ENCODE measurements at places on chromosomes 3 and 15. TPM values are rescaled to one million over a fixed set of nuclear protein-coding genes. Genes with fewer than 3 reads are reported as not detected.

- no peak for DNase-seq
These were observed 34.2 kb downstream of the CIP2A start for GRCh38 chr3:108554913-108555571.

- DNase-seq: no peak
These were observed 76.5 kb downstream of the CD200R1L start for GRCh38 chr3:112770032-112770626.

DNA sequence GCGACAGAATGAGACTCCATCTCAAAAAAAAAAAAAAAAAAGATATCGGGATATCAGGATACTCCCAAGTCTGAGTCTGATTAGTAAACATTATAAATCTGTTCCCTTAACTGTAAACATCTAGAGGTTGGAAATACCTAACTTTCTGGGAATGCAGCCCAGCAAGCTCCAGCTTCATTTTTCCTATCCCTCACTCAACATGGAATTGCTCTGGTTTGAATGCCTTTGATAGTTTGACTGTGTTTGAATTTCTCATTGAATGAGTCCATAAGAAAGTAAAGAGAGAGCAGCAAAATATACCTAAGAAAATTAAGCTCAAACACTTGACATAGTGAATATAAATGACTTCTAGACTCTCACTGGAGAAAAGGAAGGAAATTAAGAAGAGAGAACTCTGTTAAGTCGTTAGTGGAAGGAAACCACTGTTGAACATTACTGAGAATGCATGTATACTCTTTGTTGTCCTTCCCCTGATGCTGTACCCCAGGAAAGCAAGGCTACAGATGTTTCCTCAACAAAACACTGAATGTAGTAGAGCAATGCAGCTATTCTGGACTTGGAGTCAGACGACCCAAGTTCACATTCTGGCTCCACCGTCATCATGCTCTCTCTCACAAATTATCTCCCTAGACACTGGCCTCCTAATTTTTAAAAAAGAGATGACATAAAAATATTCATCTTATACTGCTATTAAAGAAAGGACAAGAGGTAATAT, 62.4 kb downstream of the CD200 start:
- DNase-seq: no peak

DNA sequence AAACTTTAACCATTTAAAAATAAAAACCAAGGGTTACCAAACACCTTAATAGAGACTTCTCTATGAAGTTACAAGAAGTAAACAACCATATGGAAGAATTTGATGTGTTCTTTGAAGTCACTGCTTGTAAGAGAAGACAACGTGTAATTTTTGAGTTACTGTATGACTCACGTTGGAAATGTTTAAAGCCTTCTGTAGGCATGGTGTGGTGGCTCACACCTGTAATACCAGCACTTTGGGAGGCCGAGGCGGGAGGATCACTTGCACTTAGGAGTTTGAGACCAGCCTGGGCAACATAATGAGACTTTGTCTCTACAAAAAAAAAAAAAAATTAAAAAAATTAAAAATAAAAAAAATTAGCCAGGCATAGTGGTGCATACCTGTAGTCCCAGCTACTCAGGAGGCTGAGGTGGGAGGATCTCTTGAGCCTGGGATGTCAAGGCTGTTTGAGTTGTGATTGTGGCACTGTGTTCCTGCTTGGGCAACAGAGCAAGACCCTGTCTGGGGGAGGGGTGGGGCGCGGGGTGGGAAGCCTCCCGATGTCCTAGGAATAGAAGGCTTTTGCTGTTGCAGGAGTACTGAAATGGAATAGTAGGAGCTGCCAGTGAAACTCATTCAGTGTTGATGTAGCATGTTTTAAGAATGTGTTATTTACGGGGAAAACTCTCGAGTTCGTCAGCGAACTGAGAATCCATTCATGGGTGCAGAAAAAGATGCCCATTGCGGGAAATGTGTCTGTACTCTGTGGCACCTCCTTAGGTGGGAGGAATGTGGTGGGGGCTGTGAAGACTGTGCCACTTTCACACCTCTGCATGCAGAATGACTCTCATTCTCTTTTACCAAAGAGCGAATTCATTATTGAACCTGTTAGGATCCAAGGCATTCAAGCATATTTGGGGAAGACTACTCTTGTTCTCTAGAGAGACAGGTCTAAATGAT, 134.2 kb downstream of the FNDC3B start:
- DNase-seq: no peak

GRCh38 chr3:174439331-174440252, 419.5 kb upstream of the NAALADL2 start:
- DNase-seq: no peak

GRCh38 chr3:126129398-126129891, 45.5 kb upstream of the SLC41A3 start:
- DNase-seq: no peak

DNA sequence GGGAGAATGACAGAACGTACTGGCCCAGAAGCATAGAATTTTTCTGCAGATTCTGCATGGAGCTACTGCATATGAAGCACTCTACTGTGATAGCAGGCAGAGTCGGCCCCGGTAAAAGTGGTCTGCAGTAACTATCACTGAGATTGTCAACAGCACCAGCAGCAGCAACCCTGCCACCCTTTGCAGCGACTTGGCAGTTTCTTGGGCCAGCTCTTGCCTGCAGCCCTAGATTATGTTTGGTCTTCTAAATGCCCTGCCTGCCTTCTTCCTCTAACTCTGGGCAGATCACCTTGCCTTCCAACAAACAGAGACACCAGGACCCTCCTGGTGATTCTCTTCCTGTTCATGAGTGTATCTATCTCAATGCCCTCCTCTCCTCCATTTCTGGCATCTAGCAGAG, 129.1 kb upstream of the ABHD17C start:
- DNase-seq: no peak

DNA sequence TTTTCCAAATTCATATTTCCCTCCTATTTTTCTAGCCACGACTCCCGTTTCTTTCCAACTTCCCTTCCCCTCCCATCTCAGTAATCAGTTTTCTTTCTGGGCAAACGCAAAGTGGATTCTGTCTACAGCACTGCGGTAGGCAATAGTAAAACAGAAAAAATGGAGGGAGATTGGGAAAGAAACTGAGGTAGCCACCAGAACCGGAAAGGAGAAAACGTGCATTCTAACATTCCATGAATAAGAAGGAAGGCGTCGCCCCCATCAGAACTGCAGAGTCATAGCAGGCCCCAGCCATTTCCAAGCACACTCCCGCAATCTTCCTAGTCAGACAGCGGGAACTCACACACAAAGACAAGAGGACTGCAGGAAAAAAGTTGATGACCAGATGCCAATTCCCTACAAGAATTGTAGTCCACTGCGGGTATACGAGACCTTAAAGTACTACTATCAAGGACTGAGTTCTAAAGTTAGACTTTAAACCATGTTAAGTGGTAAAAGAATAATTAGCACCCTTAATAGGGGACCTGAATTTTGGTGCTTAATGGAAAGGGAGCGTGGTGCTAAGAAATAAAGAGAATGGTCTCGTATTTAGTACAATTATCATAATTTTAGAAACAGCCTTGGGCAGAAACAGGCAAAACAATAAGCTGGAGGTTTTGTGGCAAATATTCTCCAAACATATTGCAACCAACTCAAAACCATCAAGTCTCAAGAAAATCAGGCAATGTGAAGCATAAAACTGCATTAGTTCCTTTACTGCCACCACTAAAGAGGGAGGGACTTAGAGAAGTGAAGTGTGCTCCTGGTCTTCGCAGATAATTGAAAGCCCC, 1.4 kb downstream of the PFN2 start:
- DNase-seq: no peak

GRCh38 chr15:90540768-90541167, 11.0 kb downstream of the CRTC3 start:
- DNase-seq: no peak

DNA sequence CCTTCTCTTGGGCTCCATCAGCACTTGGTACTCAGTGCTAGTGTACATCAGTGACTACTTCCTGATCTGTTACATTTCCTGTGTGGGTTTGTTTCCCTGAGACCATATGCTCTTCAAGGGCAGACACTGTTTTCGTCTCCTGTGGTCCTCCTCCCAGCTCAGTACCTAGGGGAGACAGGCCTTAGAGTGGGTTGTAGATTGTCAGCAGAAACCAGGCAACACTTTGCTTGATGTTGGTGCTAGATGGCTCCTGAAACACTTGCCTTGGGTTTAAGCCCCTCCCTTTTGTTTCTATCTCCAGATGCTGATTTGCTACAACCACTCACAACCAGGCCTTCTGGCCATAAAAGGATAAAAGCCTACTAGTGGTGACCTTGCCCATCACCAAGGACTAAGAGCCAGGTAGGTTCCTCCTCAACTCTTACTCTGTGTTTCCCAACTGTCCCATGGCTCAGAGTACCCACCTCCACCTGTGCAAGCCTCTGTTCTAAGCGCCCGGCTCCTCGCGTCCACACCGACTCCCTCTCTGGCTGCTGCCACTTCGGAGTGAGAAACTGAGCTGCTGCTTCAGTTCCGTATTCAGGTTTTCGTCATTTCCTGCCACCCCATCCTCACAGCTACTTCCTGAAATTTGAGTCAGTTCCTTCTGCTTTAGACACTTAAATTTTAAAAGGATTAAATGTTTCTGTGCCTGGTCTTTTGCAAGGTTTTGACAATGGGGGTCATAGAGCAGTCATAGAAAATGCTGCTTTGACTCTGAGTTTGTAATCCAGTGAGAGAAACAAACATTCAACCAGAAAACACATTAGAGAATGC, at the start of gene HCLS1:
Gene HCLS1 (minus strand): TSS at position 548 of the 816 bp plus-strand sequence. CDS start 2,556 bp downstream, outside the sequence.
- DNase-seq: peak; percentile 71

DNA sequence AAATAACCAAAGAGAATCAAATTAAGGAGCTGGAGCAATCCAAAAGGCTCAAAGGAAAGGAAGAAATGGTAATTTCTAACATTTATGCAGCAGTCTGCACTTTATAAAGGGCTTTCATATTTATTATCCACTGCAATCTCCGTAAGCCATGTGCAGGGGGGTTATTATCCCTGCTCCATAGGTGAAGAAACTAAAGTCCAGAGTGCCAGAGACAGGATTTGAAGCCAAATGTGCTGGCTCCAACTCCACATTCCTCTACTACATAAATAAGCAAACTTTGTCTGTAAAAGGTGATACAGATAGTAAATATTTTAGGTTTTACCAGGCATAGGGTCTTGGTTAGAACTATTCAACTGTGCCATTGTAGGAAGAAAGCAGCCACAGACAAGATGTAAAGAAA, 221.4 kb downstream of the MINAR1 start:
- no peak for DNase-seq

- no peak for DNase-seq
These were observed 662 bp downstream of the UBL7 start for GRCh38 chr15:74460298-74460697.

DNA sequence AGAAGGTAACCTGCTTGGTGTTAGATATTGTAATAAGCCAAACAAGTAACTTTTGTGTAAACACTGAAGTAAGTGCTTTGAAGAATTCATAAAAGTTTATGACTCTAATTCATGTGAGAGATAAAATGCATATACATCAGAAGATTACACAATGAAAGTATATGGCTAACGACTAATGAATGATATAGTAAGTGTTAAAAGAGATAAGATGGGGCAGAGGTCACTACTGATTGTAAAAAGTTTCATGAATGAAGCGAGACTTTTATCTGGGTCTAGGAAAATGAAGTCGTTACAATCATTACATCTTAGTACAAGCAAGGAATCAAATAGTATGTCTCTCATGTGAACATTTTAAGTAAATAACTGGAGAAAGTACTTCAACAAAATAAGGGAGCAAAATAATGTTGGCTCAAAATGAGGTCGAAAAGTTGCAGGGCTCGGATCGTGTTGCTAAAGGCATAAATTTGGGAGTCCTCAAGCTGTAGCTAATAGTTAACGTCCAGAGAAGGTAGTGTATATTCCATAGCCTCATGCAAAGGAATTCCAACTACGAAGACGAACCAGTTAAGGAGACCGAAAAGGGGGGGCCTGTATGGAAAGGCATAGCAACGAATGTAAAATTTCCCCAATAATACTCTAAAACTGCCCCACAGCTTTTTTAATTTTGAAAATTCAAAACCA, 984 bp upstream of the DUT start:
- no peak for DNase-seq

DNA sequence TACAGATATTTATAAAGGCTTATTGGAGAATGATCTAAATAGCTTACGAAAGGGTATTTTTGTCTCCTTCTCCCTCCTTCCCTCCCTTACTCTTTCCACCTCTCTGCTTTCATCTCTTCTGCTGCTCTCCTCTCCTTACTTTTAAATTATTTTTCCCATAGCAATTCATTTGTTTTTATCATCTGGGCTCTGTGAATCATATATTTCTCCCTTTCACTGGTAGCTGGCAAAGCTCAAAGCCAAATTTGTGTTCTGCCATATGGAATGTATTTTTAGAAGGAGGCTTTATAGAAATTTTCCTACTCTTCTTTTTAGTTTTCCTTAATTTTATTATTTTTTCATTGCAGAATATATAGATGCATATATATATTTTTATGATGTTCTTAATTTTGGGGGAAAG, 385.8 kb downstream of the C3orf38 start:
- DNase-seq: no peak

GRCh38 chr15:91576096-91576495, 277.4 kb upstream of the SLCO3A1 start:
- DNase-seq: no peak

- no peak for DNase-seq
These were observed 153.6 kb downstream of the TNIK start for GRCh38 chr3:171306631-171307030.

DNA sequence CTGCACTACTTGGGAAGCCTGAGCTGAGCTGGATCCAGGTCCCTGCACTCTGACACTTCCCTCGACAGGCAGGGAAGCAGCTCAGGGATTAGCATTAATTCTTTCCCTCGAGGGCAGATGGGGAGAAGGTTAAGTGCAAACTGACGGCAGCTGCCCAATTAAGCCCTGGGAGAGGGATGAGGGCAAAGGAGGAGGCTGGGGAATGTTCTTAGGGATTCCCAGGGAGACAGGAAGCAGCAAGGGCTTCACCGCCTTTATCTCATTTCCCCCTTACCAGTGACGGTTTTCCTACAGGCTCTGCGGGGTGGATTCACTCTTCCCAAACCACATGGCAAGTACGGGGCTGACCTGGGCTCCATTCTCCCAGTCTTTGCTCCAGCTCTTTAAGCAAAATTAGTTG, 519.0 kb upstream of the PROK2 start:
- DNase-seq: no peak

- no peak for DNase-seq
These were observed 36.7 kb downstream of the ZIC4 start for GRCh38 chr3:147369661-147370123.

- no peak for DNase-seq
These were observed 75.3 kb upstream of the ACP3 start for GRCh38 chr3:132241776-132242514.

GRCh38 chr3:155737844-155738460, 6.9 kb downstream of the PLCH1 start:
- DNase-seq: no peak

PROK2 gene
- total RNA-seq: 0.43 TPM

GOLGA8N gene
- 6.5 TPM for total RNA-seq

CILP gene
- 0.27 TPM for total RNA-seq

C3orf49 gene
- total RNA-seq: not detected

TRH gene
- total RNA-seq: not detected

GRAMD1C gene
- 0.65 TPM for total RNA-seq

EIF4G1 gene
- 235 TPM for total RNA-seq

GRM7 gene
- total RNA-seq: not detected

SCN11A gene
- total RNA-seq: 0.08 TPM

EFCAB12 gene
- total RNA-seq: 2.3 TPM

KIF23 gene
- total RNA-seq: 0.95 TPM

CHRM5 gene
- total RNA-seq: not detected

CEMIP gene
- total RNA-seq: not detected

ZDHHC3 gene
- total RNA-seq: 42.2 TPM

LTF gene
- not detected for total RNA-seq

TOMM70 gene
- total RNA-seq: 30.5 TPM

MUSTN1 gene
- total RNA-seq: 6.7 TPM

DUOX1 gene
- total RNA-seq: not detected

MEX3B gene
- 3.7 TPM for total RNA-seq

FBXL2 gene
- total RNA-seq: not detected
